Activated CD8-positive, alpha-beta memory T cell treated with anti-CD3 and anti-CD28 coated beads for 1 hour (primary cell): ENCODE measurements at places on chromosomes 2 and 18.

DNA sequence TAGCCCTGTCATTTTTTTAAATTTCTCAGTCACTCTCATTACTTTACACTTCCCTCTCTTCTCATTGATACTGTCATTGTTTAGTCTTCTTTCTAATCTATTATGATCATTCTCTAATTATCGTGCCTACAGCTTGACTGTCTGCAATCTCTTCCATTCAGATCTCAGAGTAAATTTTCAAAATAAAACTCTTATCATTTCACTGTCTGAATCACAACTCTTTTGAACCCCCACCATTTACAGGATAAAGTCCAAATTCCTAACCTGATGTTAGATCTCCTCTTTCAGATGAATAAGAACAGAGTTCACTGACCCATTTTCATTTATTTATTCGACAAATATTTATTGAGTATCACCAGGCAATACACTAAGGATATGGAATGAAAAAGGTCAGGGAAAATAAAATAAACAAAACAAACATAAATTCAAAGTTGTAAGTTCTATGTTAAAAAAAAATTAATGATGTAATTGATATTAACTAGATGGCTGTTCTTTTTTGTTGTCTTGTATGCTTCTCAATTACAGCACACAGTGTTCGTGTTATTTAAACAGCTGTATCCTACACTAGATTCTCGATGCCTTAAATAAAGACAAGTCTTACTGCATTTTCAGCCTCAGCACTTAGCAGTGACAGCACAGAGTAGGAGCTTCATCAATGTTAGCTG is 631.0 kb downstream of the IRS1 start:
- no peak for DNase-seq

DNA sequence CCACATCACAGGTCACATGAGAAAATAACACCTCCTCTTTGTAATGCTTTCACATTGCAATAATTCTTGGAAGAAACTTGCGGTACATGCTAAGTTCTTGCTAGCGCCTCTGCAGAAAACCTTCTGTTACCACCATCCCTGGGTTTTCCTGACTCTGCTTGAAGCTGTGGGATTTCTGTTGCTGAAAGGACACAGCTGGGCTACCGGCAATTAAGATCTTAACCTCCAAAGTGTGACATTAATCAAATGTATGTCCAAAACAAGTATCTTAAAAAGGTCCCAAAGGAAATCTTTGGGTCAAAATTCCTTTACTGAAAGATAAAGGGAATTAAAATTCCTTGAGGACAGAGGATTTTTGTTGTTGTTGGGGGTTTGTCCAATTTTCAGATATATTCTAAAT is 7.5 kb downstream of the CCBE1 start:
- no peak for DNase-seq

DNA sequence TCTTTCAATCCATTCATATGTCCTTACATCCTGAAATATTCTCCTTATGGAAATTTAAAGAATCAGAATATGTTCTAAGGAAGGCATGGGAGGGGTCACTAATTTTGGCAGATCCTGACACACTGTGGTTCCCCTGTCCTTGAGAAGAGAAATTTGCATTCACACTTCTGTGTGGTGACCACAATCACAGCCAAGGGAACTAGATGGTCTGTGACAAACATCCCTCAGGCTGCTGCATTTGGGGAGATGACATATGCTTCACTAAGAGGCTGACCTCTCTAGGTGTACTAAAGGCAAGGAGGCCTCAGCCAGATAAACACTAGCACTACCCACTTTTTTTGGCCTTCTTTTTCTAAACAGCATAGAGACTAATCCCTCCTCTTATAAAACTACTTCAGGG is 129.6 kb downstream of the MREG start:
- no peak for DNase-seq

DNA sequence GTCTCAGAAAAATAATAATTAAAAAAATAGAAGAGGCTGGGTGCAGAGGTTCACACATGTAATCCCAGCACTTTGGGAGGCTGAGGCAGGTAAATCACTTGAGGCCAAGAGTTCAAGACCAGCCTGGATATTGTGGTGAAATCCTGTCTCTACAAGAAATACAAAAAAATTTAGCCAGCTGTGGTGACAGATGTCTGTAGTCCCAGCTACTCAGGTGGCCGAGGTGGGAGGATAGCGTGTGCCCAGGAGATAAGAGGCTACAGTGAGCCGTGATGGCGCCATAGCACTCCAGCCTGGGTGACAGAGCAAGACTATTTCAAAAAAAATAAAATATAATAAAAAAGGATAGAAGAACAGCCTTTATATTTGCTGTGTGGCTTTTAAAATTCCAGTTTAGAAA is 35.9 kb downstream of the SMC6 start:
- no peak for DNase-seq

DNA sequence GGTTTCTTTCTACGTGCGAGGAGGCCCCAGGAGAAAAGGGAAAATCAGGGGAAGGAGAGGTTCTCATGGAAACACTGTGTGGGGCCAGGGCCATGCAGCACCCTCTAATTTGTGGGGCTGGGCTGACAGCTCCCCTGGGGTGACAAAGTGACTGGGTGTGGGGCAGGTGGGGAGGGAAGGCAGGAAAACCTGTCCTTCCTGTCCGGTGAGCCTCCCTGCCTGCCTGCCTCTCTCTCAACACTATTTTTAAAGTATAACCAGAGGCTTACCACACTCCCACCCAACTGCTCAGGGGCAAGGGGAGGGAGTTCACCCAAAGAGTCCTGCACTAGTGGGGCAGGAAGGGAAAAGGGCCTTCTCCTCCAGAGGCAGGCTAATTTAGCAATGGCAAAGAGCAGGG is 10.5 kb upstream of the EPAS1 start:
- no peak for DNase-seq

- DNase-seq, result no peak
Observed at GRCh38 chr2:231930593-231931281, 4.5 kb upstream of the NPPC start.

DNA sequence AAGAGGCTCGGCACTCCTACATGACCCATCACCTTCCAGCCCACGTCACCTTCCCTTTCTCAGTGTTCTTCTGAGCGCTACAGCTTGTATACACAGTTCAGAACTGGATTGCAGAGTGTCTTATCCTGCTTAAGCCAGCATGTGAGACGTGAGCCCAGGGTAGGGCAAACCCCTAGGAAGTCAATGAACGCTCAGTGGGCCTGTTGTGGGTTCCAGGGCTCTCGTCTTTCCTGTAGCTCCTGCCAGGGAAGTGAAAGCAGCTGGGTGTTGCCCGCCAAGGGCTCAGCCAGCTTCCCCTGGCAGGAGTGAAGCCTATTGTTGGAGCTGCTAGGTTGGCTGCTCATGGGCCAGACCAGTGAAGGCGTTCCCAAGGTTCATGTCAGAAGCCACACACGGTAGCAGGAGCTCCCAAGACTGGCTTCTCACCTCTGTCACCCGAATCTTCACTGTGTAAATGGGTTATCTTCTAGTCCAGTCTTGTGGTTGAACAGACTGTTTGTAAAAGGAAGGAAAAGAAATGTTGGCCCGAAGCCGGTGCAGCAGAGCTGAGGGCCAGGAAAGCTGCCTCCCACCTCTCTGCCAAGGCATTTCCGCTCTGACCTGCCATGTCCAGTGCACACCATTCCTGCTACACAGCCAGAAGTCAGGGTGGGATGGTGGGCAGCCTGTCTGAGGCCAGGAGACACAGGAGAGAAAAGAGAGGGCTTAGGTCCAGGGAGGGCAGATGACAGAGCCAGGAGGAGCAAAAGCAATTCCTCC is 69.6 kb upstream of the RMDN2 start:
- DNase-seq, result no peak

DNA sequence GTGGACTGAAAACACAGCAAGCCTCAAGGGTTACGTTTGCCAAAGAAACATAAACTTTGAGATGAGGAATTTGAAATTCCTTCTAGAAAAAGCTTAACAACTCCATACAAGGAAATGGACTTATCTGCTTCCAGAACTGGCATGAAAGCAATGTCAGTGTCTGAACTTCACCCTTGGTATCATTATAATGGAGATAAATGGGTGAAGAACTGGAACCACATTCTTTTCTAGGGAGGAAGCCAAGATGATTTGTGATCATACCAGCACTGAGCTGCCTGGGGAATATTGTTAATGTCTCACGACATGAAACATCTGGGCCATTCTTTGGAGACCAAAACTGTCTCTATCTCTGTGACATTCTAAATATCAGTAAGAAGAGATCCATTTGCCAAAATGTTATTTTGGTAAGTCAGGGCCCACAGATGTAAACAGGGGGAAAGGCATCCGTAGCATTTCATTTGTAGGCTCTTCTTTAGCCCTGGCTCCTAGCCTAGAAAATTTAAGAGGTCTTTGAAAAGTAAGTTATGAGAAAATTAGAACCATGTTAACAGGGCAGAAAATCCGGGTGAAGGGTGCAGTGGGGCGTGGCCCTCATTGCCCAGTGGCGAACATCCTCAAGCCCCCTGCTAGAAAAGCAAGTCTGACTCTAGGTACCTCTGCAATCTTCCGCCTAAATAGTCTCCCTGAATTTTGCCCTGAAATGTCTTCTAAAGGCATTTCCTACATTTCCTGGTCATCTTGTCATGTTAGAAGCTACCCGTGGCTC is 295.3 kb upstream of the EPAS1 start:
- no peak for DNase-seq

DNA sequence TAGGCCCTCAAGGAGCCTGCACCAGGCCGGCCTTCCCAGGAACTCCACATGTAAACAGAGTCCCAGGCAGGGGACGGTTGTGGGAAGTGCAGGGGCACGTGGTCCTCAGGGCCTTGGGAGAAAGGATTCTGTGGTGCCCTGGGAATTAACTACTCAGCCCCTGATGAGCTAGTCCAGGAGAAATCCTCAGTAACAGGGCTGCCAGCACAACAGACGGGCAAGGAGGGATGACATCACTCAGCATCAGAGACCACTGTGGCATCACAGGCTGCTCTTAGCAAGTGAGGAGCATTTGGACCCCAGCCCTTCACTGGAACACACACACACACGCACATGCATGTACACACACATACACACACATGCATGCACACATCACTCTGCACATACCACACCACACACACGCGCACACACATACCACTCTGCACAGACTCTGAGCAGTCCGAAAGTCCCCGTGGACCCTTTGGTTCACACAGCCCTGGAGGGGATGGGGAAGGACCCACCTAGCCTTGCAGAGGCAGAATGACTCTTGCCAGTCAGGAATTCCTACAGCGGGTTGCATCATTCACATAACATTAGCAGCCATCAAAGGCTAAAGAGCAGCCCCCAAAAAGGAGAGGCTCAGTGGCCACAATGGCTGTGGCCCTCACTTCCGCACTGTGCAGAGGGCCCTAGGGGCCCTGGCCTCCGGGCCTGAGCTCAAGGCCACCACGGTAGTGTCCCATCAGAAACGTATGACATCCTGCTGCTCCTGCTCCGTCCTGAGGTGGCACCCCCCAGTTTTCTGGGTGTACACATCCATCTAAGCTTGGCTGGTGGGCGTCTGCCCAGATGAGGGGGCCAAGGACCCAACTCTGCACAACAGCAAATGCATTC is 1.9 kb upstream of the NMUR1 start:
- no peak for DNase-seq

DNA sequence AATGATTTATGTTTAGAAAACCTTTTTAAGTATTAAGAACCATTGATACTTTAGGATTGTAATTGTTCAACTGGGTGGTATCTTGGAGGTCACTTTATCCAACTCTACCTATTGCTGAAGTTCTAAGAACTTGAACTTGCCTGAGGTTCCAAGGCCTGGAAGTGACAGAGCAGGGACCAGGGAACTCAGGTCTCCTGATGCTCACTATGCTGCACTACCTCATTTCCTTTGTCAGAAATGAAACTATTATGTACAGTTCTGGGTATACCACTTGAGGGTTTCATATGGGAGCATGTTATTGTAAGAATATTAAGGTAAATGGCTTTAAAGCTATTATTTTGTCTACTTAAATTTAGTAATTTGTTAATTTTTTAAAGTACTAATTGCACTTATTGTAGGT is 3.0 kb downstream of the MBD5 start:
- no peak for DNase-seq

DNA sequence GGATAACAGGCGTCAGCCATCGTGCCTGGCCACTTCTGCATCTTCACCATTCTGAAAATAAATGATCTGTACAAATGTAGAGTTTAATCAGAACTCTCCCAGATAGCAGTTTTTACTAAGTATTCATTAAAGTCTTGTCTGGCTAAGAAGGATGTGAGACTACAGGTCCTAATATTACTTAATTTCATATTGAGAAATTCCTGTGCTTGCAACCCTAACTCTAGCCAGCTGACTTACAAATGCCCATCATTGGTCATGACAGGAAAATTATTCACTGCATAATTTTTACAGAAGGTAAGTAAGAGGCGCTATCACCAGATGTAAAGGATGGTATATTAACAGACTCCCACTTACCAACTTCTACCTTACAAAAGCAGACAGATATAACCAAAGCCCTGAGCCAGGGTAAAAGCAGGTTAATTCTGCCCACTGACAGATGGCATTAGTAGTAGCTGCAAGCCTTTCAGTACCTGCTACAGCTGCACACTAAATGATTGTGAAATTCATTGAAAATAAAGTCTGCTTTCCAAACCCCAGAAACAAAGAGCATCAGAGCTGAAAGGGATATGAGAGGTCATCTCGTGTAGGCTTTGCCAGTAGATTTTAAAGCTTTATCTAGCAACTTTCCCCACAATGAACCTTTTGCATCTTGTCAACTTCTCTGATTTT is 271.3 kb upstream of the STON1 start:
- no peak for DNase-seq

- DNase-seq, result no peak
Observed at GRCh38 chr2:112345030-112346027, 69.9 kb downstream of the ZC3H6 start.

DNA sequence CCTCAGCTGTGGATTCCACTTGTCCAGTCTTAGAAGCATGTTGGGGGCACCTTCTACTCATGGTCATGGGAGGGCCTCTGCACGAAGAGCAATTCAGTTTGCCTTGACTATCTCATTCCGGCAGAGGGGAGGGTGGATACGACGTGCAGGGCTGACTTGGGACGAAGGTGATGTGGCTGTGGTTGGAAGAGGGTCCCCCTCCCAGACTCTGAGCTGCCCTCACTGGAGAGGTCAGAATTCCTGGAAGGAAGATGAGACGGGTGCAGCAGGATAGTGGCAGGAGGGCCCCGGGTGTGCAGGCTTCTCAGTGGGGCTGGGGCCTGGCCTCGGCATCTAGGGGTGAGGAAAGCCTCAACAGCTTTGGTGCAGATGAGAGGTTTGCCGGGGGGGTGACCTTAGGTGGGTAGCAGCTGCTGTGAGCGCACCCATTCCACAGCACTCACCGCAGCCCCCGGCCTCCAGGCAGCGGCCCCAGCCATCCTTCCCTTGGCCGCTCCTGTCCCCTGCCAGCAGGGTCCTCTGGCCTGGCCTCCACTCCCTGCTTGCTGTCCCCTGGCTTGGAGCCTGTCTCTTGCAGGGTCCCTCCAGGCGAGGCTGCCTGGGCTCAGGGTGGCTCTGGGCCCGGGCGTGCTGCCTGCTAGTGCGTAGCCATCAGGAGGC is 3.2 kb downstream of the RNPEPL1 start:
- no peak for DNase-seq

- no peak for DNase-seq
Observed at GRCh38 chr2:66872081-66872985, 437.4 kb downstream of the MEIS1 start.

GRCh38 chr2:176636401-176636800 is 367.2 kb downstream of the MTX2 start:
- no peak for DNase-seq

- peak; percentile 49 for DNase-seq
Observed at GRCh38 chr18:23231340-23232021, 96.2 kb downstream of the CABLES1 start.

- no peak for DNase-seq
Observed at GRCh38 chr2:186995092-186995491, 146.1 kb upstream of the ZSWIM2 start.
